NCI-H1930 (cell line): ENCODE measurements at places on chromosomes 16 and 17.

DNA sequence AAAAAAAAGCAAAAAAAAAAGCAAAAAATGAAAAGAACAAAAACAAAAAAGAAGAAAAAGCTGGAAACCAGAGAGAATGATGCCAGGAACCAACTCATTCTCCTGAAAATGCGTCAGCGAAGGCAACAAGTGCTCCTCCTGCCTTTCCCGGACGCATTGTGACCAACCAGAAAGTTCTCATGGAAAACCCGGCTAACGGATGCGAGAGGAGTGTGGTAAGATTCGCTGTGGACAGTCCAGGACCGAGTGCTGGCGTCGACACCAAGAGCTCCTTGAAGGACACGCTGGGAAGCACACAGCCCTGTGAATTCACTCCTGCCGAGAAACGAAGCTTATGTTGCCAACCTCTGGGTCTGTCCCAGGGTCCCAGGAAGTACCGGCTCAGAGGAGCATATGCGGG is 43.4 kb downstream of the METRNL start:
- DNase-seq = no peak

- DNase-seq = no peak
Measured at GRCh38 chr17:78555746-78556401, 21.3 kb downstream of the DNAH17 start.

DNA sequence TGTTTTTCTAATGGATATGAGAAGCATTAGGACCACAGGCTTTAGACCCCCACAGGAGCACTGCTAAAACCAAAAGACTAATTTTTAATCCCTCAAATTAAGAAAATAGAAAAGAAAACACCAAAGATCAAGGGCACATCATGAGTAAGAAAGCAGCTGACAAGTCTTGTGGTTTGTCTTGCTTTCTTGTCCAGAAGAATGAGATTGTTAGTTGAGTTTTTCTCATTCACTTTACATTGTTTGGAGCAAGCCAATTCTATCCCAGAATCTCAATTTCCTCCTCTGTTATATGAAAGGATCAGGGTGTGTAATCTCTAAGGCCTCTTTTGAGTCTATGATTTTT is 899.0 kb downstream of the KCNJ2 start:
- no peak for DNase-seq

GRCh38 chr16:87086575-87086974 is 230.6 kb downstream of the C16orf95 start:
- DNase-seq = no peak

- no peak for DNase-seq
Measured at GRCh38 chr16:84156342-84156784, 11.3 kb downstream of the DNAAF1 start.

DNA sequence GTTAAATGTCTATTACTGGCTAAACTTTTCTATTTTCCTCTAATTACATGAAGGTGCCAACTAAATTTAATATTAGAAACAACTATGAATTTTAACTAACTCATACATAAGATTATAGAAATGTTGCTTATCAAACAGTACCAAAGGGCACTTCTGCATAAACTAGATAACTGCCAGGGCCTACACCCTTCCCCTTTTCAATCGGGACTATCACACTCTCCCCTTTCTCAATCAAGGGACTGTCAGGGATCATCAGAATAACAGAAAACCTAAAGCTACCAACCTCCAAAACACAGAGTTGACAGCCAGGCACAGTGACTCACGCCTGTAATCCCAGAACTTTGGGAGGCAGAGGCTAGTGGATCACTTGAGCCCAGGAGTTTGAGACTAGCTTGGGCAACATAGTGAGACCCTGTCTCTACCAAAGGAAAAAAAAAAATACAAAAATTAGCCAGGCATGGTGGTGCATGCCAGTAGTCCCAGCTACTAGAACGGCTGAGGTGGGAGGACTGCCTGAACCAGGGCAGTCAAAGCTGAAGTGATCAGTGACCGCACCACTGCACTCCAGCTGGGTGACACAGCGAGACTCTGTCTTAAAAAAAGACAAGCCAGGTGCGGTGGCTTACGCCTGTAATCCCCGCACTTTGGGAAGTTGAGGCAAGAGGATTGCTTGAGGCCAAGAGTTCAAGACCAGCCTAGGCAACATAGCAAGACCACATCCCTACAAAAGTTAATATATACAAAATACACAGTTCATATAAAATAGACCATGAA is 3.2 kb upstream of the PHLPP2 start:
- DNase-seq = no peak

DNA sequence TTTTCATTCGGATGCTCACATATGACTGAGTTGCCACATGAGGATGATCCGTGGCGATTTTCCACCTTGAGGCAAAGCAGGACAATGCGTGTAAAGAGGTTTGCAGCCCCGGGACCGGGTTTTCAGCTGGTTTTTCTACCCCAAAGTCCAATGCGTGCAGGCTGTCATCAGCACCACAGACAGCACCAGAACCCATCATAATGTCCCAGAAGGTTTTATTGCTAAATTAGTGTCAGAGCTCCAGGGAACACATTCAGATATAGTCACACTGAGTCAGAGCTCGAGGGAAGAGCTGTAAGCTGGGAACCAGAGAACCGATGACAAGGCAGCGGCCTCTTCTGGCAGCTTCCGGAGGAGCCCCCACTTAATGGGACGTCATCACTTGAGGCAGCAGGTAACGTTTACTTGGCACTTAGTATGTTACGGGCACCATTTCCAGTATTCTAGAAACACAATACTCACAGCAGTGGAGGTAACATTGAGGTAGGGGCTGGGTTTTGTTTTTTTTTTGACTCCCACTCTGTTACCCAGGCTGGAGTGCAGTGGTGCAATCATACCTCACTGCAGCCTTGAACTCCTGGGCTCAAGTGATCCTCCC is 8.9 kb upstream of the NAGPA start:
- no peak for DNase-seq

GRCh38 chr17:58630883-58631522 is 60.8 kb downstream of the TEX14 start:
- no peak for DNase-seq

DNA sequence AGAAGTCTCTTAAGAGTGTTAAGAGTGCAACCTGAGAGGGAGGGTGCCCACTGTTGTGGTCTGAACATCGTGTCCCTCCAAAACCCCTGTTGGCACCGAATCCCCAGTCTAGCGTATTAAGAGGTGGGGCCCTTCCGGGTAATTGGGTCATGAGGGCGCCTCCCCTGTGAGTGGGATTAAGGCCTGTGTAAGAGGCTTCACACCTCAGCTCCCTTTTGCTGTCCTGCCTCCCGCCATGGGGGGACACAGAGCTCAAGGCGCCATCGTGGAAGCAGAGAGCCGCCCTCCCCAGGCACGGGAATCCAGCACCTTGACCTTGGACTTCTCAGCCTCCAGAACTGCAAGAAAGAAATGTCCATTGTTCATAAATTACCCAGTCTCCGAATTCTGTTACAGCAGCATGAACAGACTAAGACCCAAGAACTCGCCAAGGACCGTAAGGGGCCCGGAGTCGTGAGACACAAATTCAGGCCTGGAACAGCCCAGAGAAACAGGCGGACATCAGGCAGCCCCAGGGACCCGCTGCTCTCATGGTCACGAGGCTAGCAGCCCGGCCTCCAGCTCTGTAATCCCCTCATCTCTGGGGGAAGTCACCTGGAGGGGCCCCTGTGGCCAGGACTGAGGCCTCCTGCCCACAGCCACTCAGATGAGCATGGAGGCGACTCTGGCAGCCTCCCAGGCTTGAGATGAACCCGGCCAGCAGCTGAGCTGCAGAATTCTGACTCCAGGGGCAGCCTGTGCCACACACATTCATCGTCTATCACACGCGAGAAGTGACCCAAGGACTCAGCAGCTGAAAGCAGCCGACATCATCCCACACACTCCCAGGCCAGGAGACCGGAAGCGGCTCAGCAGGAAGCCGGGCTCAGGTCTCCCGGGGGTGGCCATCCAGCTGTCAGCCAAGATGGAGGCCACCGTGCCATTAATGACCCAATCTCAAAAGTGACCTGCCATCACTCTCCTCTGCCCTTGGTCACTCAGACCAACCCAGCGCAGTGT is 12.8 kb upstream of the CHMP6 start:
- DNase-seq = no peak

- DNase-seq = no peak
Measured at GRCh38 chr16:4373909-4374742, 2.5 kb downstream of the VASN start.

GRCh38 chr17:3889325-3890012 is 3.4 kb downstream of the CAMKK1 start:
- no peak for DNase-seq

DNA sequence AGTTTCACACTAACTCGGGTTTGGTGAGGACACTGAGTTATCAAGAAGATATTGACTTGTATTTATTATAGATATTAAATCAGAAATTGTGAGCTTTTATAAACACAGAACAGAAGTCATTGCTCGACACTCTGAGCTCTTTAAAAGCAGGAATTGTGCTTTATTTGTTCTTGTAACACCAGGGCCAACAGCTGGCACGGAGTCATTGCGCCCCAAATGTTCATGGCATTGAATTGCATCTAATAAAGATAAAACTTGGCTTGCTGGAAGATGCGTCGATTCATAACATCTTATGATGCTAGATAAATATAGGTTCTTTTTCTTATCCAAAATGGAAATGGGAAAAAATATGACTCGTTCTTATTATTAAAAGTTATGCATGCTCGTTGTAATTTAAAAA is 11.8 kb upstream of the MLYCD start:
- no peak for DNase-seq

GRCh38 chr17:7822126-7822525 is 11.9 kb upstream of the KDM6B start:
- no peak for DNase-seq

DNA sequence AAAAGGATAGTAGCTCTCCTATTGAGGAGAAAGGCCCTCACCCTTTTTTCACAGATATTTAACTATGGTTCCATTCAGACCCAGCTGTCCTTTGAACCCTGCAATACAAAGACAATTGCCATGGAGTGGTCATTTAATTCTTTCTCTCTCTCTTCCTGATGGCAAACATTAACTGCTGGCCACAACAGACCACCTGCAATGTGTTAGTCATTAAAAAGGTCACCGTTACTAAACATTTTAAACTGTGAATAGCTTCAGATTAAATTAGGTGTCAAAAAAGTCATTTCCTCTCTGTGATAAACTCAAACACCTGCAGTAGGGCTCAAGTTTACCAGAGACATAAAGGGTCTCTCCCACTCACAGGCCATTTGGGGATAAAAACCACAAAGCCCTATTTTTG is 697.2 kb downstream of the TOX3 start:
- DNase-seq = no peak

- DNase-seq = no peak
Measured at GRCh38 chr17:57368637-57369336, 112.5 kb downstream of the MSI2 start.

DNA sequence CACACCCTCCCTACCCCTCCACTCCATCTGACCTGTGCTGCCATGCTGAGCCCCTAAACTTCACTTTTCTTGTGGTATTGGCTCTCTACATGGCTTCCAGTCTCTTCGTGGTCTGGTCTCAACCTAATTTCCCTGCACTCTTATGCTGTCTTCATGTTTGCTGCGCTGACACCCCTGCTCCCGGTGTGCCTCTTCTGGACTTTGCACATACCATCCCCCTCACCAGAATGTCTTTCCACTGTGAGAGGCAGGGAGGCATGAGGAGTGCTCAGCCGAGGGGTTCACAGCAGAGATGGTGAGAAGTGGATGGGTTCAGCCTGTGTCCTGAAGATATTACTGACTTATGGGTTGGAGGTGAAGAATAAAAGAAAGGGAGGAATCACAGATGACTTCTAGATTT is 2.5 kb downstream of the TNFSF12 start:
- DNase-seq = no peak

DNA sequence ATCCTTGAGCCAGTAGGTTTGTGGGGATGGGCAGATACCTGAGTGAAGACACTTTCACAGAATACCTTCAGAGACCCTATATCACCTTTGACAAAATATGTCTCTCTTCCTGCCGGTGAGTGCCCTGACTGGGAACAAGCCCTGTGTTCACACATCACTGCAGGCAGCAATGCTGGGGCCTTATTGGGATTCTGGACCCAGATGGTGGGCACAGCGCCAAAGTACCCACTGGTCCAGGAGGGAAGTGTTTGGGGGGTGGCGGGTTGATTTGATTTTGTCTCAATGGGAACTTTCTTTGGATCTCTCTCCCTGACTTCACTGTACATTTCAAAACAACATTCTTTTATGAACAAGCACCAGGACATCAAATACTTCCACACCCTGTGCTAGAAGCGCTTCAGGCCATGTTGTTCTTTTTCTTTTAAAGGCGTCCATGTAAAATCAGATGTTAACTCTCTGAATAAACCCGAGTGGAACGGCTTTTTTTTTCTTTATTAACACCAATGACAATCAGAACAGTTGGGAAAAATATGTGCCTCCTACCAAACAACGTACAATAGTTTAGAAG is 62.4 kb upstream of the AKTIP start:
- no peak for DNase-seq

GRCh38 chr17:60901242-60901641 is 223.6 kb downstream of the BCAS3 start:
- DNase-seq = no peak

- no peak for DNase-seq
Measured at GRCh38 chr17:69561462-69561861, 147.0 kb downstream of the MAP2K6 start.

- no peak for DNase-seq
Measured at GRCh38 chr16:28494121-28494851, at the start of gene APOBR. Gene APOBR, plus strand, starts transcription at chr16:28494643. Its CDS starts 39 bp downstream, at chr16:28494682.

GRCh38 chr16:50717091-50717490 is 23.7 kb downstream of the NOD2 start:
- no peak for DNase-seq

GRCh38 chr17:78822552-78822951 is 18.1 kb downstream of the USP36 start:
- DNase-seq = no peak

DNA sequence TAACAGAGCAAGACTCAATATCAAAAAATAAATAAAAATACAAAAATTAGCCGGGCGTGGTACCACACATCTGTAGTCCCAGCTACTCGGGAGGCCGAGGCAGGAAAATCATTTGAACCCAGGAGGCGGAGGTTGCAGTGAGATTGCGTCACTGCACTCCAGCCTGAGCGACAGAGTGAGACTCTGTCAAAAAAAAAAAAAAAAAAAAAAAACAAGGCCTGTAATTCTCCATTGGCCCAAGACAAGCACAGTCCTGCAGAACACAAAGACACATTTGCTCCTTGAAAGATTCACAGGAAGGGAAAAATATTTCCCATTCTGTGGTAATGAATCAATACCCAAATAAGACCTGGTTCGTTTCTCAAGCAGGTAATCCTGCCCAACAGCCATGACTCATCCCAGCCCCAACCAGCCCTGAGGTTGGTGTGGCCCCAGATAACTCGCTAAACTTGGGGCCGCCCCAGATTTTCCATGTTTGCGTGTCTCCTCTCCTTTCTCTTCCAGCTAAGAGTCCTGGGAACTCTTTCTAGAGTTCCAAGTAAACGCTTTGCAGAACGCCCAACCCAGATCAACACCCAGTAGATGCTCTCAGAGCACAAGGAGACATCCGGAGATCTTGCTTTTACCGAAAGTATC is 40.3 kb upstream of the SNN start:
- no peak for DNase-seq
